NCI-H1105 treated with DMSO at 0.1 percent for 48 hours (cell line): ENCODE measurements at places on chromosomes 11 and 22.

- DNase-seq: no peak
Observed at GRCh38 chr22:48098921-48099245, 1336.4 kb downstream of the TBC1D22A start.

- no peak for DNase-seq
Observed at GRCh38 chr11:61571337-61571736, 9.5 kb downstream of the SYT7 start.

- DNase-seq: no peak
Observed at GRCh38 chr11:26199331-26200095, 132.4 kb upstream of the ANO3 start.

GRCh38 chr11:134417871-134418840 lies 6.1 kb upstream of the B3GAT1 start:
- DNase-seq: no peak

- no peak for DNase-seq
Observed at GRCh38 chr22:19728836-19729235, 5.5 kb downstream of the GP1BB start.
